Fibroblast of skin of right quadriceps (primary cell): ENCODE measurements at places on chromosomes 5 and 9.

DNA sequence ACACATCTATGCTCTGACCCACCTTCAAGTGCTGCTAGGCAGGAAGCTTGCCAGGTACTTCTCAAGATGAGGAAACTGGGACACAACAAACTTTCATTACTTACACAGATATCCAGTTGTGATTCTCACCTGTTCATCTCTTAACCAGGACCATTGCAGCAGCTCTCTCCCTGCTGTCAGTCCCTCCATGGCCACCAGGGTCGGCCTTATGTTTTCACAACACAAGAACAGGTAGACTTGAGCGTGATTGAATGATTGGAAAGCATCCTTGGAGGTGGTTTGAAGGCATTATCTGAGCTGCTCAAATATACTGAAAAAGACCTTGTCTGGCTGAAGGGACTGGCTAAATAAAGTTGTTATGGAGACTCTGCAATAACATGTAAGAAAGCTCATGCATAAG is 94.4 kb downstream of the MTREX start:
- DNase-seq, result no peak

- DNase-seq, result no peak
Observed at GRCh38 chr9:32339424-32339823, 45.0 kb upstream of the ACO1 start.

GRCh38 chr5:88518131-88519016 is 249.7 kb upstream of the TMEM161B start:
- DNase-seq, result peak; percentile 20

DNA sequence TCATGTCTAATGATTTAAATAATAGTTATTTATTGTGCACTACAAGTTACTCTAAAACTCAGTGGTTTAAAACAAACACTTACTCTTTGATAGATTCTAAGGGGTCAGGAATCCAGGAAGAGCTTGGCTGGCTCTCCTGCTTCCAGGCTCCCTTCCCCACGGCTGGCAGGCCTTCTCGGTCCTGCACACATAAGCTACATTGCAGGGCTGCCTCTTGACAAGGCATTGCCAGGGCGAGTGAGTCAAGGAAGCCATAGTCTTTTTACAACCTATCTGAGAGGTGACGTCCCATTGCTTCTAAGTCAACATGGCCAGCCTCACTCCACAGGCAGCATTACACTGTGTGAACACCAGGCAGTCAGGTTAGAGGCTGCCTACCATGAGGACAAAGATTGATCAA is 119.8 kb downstream of the AUH start:
- DNase-seq, result no peak

DNA sequence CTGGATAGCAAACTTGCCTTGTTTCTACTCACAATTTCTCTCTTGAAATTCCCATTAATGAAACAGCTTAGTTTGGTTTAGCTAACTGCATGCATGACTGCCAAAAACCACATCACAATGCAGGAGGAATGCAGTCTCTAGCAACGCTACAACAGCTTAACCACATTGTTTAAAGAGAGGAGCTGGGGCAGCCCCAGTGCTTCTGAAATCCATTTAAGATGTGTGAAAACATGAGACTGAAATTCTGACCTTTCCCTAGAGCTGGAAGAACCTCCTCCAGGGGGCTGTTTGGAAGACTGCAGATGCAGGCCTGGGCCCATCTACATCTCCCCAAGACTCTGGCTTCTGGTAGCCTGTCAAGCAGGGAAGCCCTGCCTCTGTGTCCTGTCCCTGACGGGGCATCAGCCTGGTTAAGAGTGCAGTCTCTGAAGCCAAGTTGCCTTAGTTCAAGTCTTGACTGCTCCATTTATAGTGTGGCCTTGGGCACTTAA is 157.1 kb downstream of the ZNF462 start:
- DNase-seq, result peak; percentile 96

GRCh38 chr5:59193616-59194319 is 610.9 kb downstream of the RAB3C start:
- peak; percentile 95 for DNase-seq

DNA sequence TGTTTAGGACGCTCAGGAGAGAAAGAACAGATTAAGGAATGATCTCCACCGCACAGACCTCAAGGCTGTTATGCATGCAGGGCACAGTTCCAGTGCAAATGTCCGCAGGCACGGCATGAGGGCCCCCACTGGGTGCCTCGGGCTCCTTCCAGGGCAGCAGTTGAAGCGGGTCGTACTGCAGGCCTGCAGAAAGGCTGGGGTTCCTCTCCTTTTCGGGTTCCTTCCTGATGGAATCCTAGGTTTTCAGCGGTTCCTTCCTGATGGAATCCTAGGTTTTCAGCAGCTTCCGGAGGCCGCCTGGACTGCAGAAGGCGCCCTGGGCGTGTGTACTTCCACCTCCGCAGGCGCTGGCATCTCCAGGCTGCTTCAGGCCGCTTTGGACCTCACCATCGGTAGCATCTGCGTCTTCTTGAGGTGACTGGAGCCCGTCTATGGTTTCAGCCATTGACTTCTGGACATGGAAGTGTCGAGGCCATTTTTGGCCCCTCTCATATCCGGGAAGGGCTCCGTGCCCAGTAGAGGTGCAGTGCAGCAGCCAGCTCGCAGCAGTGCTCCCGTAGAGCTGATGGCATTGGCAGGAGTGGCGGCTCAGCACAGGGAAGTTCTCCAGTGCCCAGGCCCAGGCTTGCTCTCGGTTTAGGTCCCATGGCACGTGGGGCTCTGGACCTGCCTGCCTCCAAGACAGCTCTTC is 5.6 kb upstream of the MGAT4B start:
- DNase-seq, result no peak

DNA sequence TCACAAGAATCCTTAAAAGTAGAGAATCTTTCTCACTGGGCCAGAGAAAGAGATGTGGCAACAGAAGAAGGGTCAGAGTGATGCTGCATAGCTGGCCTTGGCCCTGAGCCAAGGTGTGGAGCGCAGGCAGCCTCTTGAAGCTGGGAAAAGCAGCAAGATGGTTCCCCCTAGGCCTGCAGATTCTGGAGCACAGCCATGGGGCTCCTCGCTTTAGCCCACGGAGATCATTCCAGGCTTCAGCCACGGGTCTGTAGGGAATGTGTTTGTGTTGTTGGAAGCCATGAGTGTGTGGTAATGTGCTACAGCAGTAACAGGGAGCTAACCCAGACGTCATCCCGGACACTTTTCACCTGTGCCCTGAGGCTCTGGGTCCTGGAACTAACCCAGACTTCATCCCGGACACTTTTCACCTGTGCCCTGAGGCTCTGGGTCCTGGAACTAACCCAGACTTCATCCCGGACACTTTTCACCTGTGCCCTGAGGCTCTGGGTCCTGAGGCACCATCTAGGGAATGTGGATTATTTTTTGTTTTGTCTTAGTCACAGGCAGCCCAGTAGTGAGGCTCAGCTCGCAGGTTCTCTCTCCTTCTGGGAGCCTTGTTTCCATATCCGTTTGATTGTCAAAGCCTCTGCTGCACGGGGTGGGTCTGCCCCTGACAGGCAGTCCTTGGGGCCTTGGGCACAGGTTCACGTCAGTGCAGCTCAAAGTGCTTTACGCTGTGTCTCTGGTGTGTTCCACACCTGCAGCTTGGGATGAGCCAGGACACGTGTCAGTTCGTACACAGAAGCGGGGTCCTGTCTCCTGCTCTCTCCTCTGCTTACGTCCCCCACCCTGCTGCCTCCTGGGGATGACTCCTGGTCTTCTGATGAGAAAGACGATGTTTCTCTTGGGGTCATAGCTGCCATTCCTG is 56.3 kb upstream of the EXOC3 start:
- peak; percentile 43 for DNase-seq

GRCh38 chr9:3746296-3747275 is 220.8 kb upstream of the RFX3 start:
- peak; percentile 91 for DNase-seq

DNA sequence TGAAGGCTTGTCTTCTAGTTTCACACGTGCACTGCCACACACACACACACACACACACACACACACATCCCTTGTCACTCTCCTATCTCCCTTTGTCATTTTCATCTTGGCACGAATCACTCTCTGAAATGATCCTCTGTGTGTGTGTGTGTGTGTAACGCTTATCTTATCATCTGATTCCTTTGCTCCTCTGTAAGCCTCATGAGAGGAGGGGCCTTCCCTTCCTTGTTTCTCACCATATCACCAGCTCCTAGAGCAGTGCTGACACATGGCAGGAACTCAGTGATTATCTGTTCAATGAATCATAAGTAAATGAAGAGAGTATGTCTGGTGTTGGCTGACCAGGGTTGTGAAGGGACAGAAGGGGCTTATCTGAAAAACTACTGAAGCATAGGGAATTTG is 53.3 kb downstream of the PDE4D start:
- peak; percentile 66 for DNase-seq

DNA sequence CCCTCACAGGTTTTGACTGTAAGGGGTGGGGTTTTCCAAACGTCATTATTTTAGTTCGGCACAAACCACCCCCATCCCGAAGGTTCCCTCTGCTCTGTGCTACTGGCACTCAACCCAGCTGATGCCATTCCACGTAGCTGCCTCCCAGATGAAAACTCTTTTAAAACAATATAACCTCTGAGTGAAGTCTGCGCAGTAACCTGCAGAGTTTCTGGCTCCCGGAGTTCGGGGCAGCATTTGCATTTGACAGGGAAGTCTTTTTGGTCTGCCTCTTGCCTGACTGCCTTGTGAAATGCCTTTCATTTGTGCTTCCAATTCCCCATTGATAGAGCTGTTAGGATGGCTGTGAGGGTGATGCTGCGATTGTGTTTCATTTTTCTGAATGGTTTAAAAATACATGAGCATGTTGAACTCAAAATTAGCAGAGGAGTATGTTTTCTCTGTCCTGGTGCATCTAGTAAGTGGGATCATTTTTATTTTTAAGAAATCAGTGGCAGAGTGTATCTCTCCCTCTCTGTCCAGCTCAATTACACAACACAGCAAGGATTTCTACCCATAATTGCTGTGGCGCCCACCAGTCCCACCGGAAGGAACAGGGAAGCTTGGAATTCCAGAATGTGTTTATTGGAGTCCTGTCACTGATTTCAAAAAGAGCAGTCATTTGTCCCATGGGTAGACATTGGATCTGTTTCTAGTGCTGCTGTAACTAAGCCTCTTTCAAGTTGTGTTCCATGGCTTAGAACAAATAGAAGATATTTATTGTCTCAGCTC is 24.8 kb downstream of the ADCY2 start:
- DNase-seq, result no peak

DNA sequence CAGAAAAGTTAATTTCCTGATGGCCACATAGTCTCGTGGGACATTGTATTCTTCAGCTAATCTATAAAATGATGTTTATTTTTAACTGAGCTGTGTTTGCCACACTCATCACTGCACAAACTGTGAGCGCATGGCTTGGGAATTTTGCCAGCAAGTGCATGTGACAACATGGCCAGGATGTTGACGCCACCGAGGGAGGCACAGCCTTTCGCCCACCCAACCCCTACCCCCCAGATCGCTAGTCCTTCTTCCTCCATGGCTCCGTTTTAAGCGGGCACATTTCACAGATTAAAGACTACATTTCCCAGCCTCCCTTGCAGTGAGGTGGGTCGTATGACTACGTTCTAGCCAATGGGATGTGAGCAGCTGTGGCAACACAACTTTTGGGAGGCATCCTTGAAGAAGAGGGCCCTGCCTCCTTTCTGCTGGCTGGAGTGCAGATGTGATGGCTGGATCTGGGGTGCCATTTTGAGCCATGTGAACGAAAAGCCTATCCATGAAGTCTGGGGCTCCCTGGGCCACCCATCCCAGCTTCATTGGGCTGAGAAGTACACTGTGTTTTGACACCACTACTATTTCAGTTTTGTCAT is 7.9 kb downstream of the NRARP start:
- no peak for DNase-seq

GRCh38 chr9:129850821-129851550 is 15.7 kb downstream of the USP20 start:
- DNase-seq, result no peak

GRCh38 chr9:37155601-37156000 is 35.2 kb downstream of the ZCCHC7 start:
- no peak for DNase-seq

- peak; percentile 47 for DNase-seq
Observed at GRCh38 chr9:124202447-124202971, 55.2 kb upstream of the NEK6 start.

DNA sequence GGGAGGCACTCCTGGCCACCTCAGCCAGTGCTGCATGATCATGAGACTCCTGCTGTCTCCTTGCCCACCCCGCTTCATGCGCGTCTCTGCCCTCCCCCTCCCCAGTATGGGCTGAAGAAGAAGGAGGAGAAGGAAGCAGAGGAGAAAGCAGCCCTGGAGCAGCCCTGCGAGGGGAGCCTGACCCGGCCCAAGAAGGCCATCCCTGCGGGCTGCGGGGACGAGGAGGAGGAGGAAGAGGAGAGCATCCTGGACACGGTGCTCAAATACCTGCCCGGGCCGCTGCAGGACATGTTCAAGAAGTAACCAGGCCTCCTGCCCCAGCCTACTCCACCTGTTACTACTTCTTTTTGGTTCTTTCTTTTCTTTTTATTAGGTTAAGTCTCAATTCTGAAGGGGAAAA is 8.4 kb downstream of the CPLX2 start:
- DNase-seq, result no peak

DNA sequence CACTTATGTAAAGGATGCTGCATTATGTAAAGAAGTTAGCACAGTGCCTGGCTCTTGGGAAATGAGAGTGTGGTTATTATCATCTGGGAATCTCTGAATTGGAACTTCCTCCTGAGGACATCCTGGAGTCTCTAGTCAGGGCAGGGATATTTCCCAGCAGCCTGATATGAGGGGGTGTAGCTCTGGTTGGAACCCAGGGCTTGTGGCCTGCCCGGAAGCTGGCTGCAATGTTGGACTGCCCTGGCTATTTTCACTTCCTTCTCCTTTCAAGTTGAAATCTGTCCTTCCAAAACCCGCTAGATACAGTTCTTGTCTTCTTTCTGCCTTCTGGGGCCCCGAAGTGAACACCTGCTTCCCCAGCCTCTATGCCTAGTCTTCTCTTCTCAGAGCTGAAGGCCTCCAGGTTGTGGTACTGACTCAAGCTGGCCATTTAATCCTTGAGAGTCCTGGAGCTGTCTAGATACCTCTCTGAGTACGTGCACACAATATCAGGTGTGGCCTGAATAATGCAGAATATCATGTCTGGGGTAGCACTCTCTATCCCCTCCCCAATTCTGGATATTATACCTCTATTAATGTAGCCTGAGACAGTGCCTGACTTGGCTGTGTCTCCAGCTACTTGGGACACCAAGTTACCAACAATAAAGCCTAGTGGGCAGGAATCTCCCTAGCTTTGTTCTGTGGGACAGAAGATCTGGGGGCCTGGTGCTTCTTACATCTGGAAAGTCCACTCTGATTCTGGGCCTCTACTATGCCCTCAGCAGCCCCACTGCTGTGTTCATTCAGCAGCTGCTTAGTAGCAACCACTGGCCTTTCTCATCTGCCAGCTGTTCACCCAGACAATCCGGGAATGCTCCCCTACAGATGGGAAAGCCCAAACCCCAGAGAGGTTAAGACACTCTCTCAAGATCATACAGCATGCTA is 45.0 kb downstream of the SLC6A7 start:
- DNase-seq, result no peak

- no peak for DNase-seq
Observed at GRCh38 chr5:95738072-95738471, 6.9 kb downstream of the RHOBTB3 start.

- DNase-seq, result peak; percentile 48
Observed at GRCh38 chr9:86945728-86946200, 1.5 kb downstream of the GAS1 start.
